Fibroblast of lung (primary cell): ENCODE measurements at places on chromosomes 1 and 21. TPM values are rescaled to one million over a fixed set of nuclear protein-coding genes. Genes with fewer than 3 reads are reported as not detected.

DNA sequence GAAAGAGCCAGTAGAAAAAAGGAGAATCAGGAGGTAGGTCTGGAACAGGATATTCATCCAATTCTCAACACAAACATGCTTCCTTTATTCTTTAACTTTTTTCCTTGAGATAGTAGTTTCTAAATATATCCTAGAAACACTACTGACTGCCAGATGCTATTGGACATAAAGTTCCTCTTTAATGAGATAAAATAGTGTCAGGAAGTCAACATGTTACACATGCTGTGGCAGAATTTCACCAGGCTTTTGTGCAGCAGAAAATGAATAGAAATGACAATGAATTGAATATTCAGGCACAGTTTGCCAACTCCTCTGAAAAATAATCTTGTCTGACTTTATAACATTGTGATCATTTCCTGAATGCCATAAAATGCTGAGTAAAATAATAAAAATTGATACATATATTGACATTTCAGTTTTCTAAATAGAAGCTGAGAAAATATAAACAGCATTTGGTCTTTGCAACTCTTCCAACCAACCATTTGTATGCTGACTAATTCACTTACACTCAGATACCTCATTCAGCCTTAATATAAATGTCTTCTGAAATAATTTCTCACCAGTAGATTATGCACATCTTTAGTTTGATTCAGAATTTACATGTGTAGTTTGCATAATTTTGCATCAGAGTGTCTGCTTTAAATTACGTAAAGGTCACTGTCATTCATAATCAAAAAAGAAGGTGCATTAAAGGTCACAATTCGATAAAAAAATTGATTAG is 486.1 kb upstream of the ADGRL2 start:
- no peak overlapping the region for H3K27ac ChIP-seq
- H3K36me3 ChIP-seq: no peaks in the 10 kb centered on the region
- H3K4me3 ChIP-seq: no peak overlapping the region
- peak; percentile 6 for DNase-seq
- no peaks in the 10 kb centered on the region for H3K27me3 ChIP-seq
- H3K4me1 ChIP-seq: no peaks in the 10 kb centered on the region

DNA sequence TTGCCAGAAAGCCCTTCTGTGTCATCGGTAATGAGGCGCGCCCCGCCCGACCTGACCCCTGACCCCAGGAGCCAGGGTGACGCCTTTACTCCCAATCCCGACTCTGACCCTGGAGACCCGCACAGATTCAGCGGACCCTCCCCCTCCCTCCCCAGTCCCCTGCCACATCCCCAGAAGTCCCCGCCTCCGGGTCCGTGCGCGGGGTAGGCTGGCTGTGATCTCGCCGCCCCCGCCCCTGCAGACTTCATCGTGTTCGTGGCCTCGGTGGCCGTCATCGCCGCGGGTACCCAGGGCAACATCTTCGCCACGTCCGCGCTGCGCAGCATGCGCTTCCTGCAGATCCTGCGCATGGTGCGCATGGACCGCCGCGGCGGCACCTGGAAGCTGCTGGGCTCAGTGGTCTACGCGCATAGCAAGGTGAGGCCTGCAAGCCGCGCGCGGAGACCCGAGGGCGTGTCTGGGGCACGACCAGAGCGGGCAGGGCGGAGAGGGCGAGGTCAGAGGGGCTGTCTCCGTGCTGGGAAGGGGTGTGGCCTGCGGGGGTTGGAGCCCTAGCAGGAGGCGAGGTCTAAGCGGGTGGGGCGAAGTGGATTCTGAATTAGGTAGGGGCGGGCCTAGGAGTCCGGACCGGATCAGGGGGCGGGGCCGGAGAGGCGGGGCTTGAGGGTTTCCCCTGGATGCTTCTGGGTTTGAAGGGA is 34.8 kb downstream of the KCNQ4 start:
- H3K4me3 ChIP-seq: no peak overlapping the region
- H3K4me1 ChIP-seq: no peaks in the 10 kb centered on the region
- DNase-seq: peak; percentile 5
- H3K27ac ChIP-seq: no peak overlapping the region

DNA sequence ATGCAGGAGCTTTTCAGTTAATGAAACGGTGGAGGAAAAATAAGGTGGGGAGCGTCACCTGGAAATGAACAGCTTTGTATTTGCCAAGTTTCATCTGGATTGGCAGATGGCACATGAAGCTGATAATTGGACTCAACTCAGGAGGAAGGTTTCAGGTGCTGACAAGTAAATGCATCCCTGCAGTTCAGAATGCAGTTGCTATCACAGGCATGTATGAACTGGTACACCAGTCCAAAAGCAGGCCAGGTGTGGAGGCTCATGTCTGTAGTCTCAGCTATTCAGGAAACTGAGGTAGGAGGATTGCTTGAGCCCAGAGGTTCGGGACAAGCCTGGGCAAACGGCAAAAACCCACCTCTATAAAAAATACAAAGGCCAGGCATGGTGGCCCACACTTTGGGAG is 15.5 kb downstream of the DEGS1 start:
- H3K4me1 ChIP-seq: peaks cover 4% of the 10 kb centered on the region
- H3K36me3 ChIP-seq: no peaks in the 10 kb centered on the region
- no peaks in the 10 kb centered on the region for H3K27me3 ChIP-seq

DNA sequence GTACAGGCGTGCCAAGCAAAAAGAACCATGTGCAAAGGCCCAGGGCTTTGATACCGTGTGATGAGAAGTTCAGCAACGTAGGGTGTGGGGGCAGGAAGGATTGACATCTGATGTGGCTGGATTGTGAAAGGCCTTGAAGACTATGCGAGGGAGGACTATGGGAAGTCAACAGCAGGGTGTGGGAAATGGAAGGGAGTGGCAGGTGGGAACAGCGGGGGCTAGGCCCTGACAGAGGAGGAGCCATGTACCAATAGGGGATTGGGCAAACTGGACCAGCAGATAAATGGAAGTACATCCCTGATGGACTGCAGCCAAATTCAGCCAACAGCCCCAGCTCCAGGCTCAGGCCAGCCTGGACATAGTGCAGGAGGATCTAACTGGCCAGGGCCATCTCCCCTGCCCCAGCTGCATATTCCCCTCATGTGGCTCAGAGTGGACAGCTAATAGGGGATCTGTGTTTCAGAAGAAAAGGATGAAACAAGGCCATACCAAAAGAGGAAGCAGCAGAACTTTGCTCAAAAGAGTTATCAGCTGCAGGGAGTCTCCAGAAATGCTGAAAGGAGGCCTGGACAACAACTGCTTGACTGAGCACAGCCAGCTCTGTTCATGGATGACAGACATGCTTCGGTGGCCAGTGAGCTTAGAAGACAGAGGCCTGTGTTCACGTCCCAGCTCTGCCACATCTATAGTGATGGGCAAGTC is 140.2 kb upstream of the SGIP1 start:
- no peak overlapping the region for H3K27ac ChIP-seq
- H3K4me1 ChIP-seq: no peaks in the 10 kb centered on the region
- no peak overlapping the region for H3K4me3 ChIP-seq
- DNase-seq: no peak
- no peaks in the 10 kb centered on the region for H3K36me3 ChIP-seq

DNA sequence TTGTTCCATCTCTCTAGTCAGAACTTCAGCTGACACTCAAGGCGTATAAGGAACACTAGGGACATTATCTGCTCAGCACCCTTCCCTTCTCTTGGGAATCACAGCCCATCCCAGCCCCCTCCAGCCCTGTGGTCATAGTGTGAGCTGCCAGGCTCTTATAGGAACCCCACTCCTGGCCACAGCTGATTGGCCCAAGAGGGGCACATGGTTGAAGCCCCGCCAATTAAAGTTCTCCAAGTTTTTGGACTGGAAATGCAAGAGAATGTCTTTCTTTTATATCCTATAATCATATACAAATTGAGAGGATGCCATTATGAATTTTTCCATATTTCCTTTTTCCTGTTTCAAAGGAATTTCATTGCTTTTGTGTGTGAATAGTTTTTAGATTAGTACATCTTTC is 40.7 kb downstream of the FOXO6 start:
- H3K27ac ChIP-seq: no peak overlapping the region
- no peak for DNase-seq
- H3K27me3 ChIP-seq: no peaks in the 10 kb centered on the region
- no peaks in the 10 kb centered on the region for H3K4me1 ChIP-seq
- H3K4me3 ChIP-seq: no peak overlapping the region
- H3K36me3 ChIP-seq: no peaks in the 10 kb centered on the region

DNA sequence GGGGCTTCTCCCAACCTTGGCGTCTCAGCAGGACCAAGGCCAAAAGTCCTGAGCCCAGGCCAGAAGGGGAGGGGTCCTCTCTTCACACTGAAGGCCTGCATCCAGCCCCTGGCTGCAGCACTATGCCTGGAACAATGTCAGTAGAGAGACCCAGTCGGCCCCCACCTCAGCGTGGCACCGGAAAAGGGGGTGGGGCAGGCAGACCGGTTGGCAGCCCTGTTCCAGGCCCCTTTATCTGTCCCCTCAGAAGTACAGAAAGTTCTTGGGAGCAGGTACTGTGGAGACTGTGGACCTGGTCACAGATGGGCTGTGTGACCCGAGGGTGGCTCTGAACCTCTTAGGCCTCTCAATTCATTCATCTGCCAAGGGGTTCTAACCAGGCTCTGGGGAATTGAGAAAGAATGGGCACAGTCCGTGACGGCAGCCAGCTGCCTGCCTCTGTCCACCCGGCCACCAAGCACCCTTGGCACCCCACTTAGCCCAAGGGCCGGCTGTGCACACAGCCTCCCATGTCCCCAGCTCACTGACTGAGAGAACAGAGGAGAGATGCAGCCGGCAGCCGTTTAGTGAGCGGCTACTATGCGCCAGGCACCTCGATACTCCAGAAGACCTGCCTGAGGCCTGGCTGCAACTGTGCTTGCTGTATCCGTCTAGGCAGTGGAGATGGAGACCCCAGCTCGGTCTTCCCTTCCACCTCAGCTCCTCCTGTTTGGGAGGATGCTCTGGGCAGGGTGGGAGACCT is 23.9 kb downstream of the RUNX3 start:
- no peaks in the 10 kb centered on the region for H3K4me1 ChIP-seq
- no peak overlapping the region for H3K27ac ChIP-seq
- DNase-seq: no peak
- no peaks in the 10 kb centered on the region for H3K36me3 ChIP-seq
- H3K4me3 ChIP-seq: no peak overlapping the region

- H3K27me3 ChIP-seq: no peaks in the 10 kb centered on the region
- H3K27ac ChIP-seq: peak overlapping the region; percentile 94
- H3K4me3 ChIP-seq: peak overlapping the region; percentile 58
Observed at GRCh38 chr1:234608911-234609690, 877 bp downstream of the IRF2BP2 start.

Gene SERBP1
- total RNA-seq: 128 TPM in 2 replicates

Gene SPATA17
- total RNA-seq: 0.50 and 0.77 TPM in 2 replicates

Gene BACE2
- total RNA-seq: 31.5 and 33.4 TPM in 2 replicates
